Ascending aorta (tissue), 2 donors: ENCODE measurements at places on chromosomes 6 and 20. TPM values are rescaled to one million over a fixed set of nuclear protein-coding genes. Genes with fewer than 3 reads are reported as not detected.
A peak's percentile ranks its signal among the peaks of the same experiment; 100 is the strongest.

DNA sequence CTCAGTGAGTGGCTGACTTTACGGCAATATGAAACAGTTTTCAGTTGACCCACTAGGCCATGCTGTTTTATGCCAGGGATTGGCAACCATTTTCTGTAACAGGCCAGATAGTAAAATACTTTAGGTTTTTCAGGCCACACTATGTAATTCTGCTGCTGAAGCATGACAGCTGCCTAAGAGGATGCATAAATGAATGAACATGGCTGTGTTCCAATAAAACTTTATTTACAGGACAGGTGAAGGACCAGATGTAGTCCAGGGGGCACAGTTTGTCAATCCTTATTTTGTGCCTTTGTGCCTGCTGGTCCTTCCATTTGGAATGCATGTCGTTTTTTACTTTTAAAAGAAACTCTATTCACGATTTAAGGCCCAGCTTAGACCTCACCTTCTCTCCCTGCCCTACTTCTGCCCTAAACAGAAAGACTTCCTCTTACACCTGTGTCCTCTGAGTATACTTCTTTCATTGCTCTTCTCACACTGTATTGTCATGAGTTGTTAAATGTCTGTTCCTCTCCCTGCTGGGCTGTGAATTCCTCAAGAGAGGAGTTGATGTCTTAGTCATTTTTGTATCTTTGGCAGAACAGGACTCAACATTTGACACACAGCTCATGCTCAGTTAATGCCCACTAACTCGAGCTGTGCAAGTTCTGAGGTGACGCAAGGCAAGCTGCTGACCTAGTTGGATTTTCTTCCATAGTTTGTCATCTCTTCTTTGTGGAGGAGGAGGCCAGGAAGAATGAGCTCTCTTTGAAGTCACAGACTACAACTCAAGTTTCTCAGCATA, 90.1 kb upstream of the MAP7 start:
- no peak for DNase-seq

GRCh38 chr20:41276317-41276751, 41.2 kb downstream of the ZHX3 start:
- H3K36me3 ChIP-seq: no peaks in the 10 kb centered on the region
- H3K27me3 ChIP-seq: no peaks in the 10 kb centered on the region
- no peaks in the 10 kb centered on the region for H3K4me1 ChIP-seq
- H3K4me3 ChIP-seq: peak overlapping the region; percentile 17

GRCh38 chr6:87553159-87553765, 36.5 kb downstream of the RARS2 start:
- H3K27ac ChIP-seq: no peak overlapping the region
- no peak overlapping the region for H3K4me3 ChIP-seq
- H3K36me3 ChIP-seq: peaks cover 37% of the 10 kb centered on the region
- H3K27me3 ChIP-seq: no peaks in the 10 kb centered on the region
- DNase-seq: no peak

DNA sequence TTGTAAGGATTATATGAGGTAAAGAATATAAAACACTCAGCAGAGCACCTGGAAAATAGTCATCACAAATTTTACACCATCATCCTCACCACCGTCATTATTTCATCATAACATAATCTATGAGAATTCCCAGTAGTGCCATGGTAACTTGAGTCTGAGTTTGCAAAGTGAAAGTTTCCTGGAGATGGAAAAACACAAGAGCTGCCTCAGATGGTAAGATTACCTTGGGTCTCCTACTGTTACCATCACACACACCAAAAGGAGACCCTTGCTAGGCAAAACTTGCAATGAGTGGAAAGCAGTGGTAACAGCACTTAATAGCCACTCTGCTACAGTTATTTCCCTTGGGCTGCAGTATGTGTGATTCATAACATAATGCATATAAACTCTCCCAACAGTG, 589.8 kb downstream of the RNF144B start:
- H3K27ac ChIP-seq: no peak overlapping the region
- H3K4me3 ChIP-seq: no peak overlapping the region
- H3K27me3 ChIP-seq: no peaks in the 10 kb centered on the region
- no peaks in the 10 kb centered on the region for H3K4me1 ChIP-seq
- DNase-seq: no peak

DNA sequence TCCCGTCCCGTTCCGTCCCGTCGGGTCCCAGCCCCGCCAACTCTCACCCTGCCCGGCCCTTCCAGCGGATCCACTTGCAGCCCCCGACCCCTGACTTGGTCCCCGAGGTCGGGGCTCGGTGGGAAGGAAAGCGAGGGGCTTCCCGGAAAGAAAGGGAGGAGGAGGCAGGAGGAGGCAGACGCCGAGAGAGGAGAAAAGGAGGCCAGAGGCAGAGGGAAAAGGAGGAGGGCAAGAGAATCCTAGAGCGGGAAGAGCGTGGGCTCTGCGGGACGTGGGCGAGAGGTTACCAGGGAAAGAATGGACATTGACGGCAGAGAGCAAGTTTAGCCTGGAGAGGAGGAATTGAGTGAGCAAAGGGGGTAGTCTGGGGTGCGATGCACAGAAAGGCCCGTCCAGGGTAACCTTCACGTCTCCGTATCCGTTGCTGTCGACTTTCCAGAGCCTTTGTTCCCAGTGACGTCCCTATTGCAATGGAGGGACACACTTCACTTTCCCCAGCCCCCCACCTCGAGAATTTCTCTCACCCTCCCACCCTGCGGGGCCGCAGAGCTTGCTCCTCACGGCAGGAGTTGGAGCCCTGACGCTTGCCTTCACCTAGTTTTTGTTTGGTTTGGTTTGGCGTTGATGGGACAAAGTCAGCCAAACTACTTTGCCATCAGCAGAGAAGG, 477 bp upstream of the MOXD1 start:
- H3K36me3 ChIP-seq: no peaks in the 10 kb centered on the region
- no peak for DNase-seq
- H3K27ac ChIP-seq: no peak overlapping the region
- H3K4me1 ChIP-seq: no peaks in the 10 kb centered on the region
- peak overlapping the region; percentile 70 for H3K4me3 ChIP-seq

DNA sequence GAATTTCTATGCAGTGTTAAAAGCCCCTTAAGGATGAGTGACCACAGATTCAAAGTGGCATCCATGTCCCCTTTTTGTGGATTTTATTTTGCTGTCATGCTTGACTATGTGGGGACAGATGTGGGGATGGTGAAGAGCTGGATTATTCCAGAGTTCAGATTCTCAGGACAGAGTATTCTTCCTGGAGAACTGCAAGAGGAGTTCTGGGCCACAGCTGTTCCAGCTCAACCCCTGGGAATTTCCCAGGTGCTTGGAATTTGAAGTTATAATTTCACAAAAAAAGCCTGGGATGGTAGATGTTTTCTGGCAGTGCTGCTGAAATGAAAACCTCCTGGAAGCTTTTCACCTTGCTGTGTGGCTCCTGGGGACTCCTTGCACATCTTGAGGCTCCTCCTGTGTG, 671.8 kb upstream of the MARCKS start:
- no peaks in the 10 kb centered on the region for H3K4me1 ChIP-seq
- no peaks in the 10 kb centered on the region for H3K36me3 ChIP-seq
- H3K27ac ChIP-seq: no peak overlapping the region
- DNase-seq: no peak
- H3K4me3 ChIP-seq: no peak overlapping the region

DNA sequence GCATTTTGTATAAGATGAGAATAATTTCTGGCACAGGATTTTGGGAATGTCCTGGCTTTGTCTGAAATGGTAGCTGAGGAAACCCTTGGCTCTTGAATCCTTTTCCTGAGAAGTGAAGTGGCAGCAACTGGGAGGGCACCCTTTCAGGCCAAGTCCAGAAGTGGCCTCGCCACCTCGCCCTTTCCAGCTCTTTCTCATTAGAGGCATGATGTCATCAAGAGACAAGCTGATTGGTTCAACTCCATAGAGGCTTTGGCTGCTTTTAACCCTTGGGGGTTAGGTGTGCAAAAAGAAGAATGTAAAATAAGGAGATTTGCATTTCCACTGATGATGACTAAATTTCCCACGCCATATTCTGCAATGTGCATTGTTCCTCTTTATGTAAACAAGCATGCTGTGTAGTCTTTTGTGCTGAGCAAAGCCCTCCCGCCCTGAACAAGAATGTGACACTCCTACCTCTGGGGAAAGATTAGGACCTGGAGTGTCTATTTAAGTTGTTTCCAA, 116.5 kb downstream of the TCP11 start:
- no peak overlapping the region for H3K4me3 ChIP-seq
- H3K27me3 ChIP-seq: no peaks in the 10 kb centered on the region
- DNase-seq: peak; percentile 82

GRCh38 chr6:10478187-10479040, 42.7 kb upstream of the GCNT2 start:
- no peak overlapping the region for H3K27ac ChIP-seq
- H3K4me3 ChIP-seq: no peak overlapping the region
- H3K4me1 ChIP-seq: no peaks in the 10 kb centered on the region
- no peak for DNase-seq

GRCh38 chr6:40907198-40907701, 131.8 kb downstream of the UNC5CL start:
- no peaks in the 10 kb centered on the region for H3K27me3 ChIP-seq
- no peak overlapping the region for H3K4me3 ChIP-seq
- no peak overlapping the region for H3K27ac ChIP-seq
- peaks cover 12% of the 10 kb centered on the region for H3K4me1 ChIP-seq

DNA sequence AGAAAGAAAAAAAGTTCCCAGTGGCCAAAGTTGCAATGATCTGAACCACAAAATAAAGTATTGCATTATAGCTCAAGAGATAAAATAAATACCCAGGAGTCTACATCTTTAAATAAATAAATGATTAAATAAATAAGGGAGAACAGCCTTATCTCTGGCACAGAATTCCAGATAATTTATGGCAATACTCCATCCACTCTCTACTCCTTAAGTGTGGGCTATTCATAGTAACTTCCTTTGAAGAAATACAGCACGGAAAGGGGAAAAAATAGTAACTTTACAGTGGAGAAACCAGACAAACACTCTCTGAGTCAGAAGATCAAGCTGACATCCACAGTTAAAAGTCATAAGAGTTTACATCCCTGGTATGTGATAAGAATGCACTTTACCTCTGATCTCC, 11.6 kb downstream of the AURKA start:
- DNase-seq: no peak
- H3K36me3 ChIP-seq: no peaks in the 10 kb centered on the region
- no peak overlapping the region for H3K27ac ChIP-seq
- peaks cover 4% of the 10 kb centered on the region for H3K4me1 ChIP-seq
- no peaks in the 10 kb centered on the region for H3K27me3 ChIP-seq

DNA sequence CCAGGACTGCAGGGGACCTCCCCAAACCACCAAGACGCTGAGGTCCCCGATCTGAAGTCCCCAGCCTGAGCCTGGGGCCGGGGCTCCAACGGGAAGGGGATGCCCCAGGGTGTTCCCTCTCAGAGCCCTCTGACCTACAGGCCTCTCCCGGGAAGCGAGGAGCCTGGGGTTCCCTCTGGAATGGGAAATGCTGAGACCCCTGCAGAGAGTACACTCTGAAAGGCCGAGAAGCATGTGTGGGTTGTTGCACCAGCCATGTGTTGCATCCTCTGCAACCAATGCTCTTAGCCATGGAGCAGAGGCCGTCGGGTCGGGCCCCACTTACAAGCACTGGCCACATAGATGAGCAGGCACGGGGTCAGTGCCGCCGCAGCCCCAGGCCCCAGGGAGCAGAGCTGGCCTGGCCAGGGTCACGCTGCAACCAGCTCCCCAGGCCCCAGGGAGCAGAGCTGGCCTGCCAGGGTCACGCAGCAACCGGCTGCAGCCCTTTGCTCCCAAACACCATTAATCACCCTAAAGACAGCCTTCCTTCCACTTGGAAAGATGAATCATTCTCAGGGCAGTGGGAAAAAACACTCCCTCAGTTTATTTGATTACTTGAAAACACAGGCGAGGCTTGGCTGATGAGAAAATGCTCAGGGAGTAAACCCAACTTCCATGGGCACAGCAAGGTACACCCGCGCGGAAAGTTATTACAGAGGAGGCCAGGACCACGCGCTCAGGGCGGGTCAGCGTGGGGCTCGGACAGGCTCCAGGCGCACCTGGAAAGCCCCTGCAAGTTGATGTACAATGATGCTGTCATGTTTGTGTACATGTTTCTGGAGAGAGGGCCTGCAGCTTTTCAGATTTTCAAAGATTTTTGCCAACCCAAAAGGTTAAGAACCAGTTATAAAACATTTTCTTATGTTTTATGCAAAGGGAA, 78.0 kb upstream of the AFDN start:
- H3K4me3 ChIP-seq: no peak overlapping the region
- H3K27ac ChIP-seq: no peak overlapping the region
- H3K4me1 ChIP-seq: peaks cover 6% of the 10 kb centered on the region
- no peaks in the 10 kb centered on the region for H3K27me3 ChIP-seq

Gene DPPA5
- not detected for total RNA-seq

Gene RNF182
- total RNA-seq: 3.0 TPM

Gene ADGRB3
- 4.4 TPM for total RNA-seq
